HT-29 (cell line): ENCODE measurements at places on chromosomes 3 and 15. TPM values are rescaled to one million over a fixed set of nuclear protein-coding genes. Genes with fewer than 3 reads are reported as not detected.
A peak's percentile ranks its signal among the peaks of the same experiment; 100 is the strongest.

- no peak for DNase-seq
These were observed 34.3 kb upstream of the ANKDD1A start for GRCh38 chr15:64877435-64877834.

Gene ISLR
- not detected in 2 replicates for total RNA-seq

- no peak for DNase-seq
These were observed 62.4 kb upstream of the STAC start for GRCh38 chr3:36317915-36318314.

Gene ZNF860
- 3.9 and 7.5 TPM in 2 replicates for total RNA-seq

DNA sequence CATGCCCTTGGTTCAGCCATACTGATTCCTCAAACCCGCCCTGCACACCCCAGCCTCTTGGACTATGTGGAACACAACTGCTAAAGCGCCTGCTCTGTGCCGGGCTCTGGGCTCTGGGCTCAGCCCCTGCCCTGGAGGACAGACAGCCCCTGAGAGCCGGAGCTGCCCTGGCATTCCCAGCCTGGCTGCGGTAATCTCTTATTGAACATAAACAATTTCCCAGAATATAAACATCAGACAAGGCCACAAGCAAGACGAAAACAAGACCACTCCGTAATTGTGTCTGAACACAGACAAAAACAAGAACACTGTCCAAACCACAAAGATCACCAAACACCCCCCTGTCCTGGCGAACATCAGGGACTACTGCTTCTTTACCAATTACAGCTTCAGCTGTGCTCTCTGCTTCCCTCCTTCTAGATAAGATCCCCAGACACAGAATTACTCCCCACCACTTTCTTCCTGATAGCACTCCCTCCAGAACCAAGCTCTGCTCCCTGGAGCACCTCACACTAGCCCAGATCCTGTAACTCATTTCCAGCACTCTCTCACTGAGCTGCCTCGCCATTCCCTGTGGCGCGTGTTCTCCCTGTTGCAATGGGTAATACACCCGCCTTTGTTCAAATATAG is 57.1 kb upstream of the TLE3 start:
- DNase-seq = no peak

Gene LHFPL4
- total RNA-seq = not detected in 2 replicates

Gene ATP8B4
- total RNA-seq = 0.66 and 0.68 TPM in 2 replicates

GRCh38 chr3:10546820-10547263 is 41.5 kb upstream of the ATP2B2 start:
- DNase-seq = no peak

DNA sequence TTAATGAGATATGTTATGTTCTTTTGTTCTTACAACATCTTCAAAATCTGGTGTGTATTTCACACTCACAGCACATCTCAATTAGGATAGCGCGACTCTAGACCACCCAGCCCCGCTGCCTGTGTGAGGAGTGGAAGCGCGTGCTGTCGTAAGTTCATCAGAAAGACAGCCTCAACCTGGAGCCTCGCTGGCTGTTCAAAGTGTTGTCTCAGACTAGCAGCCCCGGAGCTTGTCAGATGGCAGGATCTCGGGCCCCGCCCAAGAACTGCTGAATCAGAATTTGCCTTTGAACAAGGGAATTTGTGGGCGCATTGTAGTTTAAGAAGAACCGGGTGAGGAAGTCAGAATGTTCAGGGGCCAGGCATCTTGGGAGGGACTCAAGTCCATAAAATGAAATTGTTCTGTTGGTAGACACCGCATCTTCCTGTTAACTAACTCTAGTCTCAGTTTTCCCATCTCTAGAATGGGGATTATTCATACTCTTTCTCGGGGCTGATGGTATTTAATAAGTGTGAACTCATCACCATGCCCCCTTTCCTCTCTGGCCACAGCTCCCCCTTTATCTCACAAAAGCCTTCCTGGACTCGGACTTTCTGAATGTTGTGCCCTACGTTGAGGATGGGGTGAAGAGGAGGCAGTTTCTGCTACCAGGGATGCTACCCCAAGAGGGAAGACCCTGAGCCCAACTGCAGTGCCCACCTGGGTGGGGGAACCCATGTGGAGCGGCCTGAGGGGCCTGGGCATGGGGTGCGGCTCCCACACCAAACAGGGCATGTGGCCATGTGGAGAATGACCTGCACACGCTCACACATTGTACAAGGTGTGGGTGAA is 40.4 kb downstream of the BHLHE40 start:
- DNase-seq = no peak

Gene PLSCR4
- 0.97 and 2.2 TPM in 2 replicates for total RNA-seq

- peak; percentile 21 for DNase-seq
These were observed 34.3 kb downstream of the GOLIM4 start for GRCh38 chr3:168061332-168061996.

DNA sequence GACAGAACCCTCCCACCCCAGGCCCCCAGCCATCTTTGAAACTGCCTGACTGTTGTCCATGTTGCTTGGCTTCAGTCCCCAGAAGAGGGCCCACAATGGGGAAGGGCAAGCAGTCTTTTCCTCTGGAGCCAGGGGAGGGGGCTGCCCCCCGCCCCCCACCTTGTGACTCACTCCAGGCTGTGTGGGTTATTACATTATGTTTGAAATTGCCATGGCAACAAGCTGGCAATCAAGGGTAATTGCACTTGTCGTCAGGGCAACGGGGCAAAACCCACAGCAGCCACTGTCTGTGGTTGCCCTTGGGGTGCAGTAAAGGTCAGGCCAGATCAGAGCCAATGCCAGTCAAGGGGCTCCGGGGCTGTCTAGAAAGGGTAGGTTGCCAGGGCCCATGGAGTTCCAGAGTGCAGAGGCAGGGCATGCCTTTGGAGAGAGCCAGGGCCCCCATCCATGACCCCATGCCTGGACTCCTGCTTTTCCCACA is 3.1 kb upstream of the CAMKV start:
- DNase-seq = no peak

GRCh38 chr3:194527726-194528125 is 40.9 kb upstream of the ATP13A3 start:
- no peak for DNase-seq

Gene NAA50
- 743 and 760 TPM in 2 replicates for total RNA-seq

- no peak for DNase-seq
These were observed 144.7 kb upstream of the IQSEC1 start for GRCh38 chr3:13217736-13218540.

Gene ITIH3
- not detected in 2 replicates for total RNA-seq

DNA sequence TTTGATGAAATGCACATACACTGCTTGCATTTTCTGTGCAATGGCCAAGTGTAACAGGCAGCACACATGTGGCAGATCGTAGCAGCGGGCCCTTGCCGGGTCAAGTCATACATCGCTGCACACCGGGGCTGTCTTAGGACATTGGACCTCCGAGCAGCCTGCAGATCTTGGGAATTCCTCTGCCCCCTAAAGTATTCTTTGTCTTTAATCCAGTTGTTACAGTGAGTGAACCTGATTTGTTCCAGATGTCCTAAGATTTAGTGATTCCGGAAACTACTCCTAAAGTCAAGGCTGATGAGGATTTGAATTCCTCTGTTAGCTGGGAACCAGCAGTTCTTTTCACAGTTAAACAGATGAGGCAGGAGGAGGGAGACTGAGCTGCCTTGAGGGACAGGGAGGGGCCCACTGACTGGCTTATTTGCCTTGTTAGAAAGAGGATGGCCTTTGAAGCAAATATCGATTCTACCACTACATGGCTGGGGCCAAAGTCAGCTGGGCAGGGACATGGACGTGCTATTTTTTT is 190.7 kb upstream of the CTDSPL start:
- DNase-seq = no peak

- DNase-seq = no peak
These were observed 85.0 kb downstream of the TGFBR2 start for GRCh38 chr3:30691249-30691880.

GRCh38 chr3:66482018-66482404 is 18.8 kb downstream of the LRIG1 start:
- peak; percentile 8 for DNase-seq

- no peak for DNase-seq
These were observed 12.0 kb upstream of the PODXL2 start for GRCh38 chr3:127616836-127617605.

Gene ATP10A
- not detected in 2 replicates for total RNA-seq

GRCh38 chr3:28940530-28940929 is 340.3 kb upstream of the RBMS3 start:
- DNase-seq = no peak

- no peak for DNase-seq
These were observed 118.5 kb upstream of the ABHD17C start for GRCh38 chr15:80576519-80577090.

Gene MOBP
- not detected in 2 replicates for total RNA-seq

GRCh38 chr3:186985661-186986364 is 55.5 kb downstream of the ST6GAL1 start:
- DNase-seq = no peak

Gene CXCR6
- total RNA-seq = not detected in 2 replicates

GRCh38 chr3:180802837-180803236 is 109.6 kb upstream of the FXR1 start:
- DNase-seq = peak; percentile 41

Gene MCF2L2
- 0.05 TPM in 1 of 2 replicates, not detected in the other for total RNA-seq

Gene CCDC39
- not detected in 2 replicates for total RNA-seq

DNA sequence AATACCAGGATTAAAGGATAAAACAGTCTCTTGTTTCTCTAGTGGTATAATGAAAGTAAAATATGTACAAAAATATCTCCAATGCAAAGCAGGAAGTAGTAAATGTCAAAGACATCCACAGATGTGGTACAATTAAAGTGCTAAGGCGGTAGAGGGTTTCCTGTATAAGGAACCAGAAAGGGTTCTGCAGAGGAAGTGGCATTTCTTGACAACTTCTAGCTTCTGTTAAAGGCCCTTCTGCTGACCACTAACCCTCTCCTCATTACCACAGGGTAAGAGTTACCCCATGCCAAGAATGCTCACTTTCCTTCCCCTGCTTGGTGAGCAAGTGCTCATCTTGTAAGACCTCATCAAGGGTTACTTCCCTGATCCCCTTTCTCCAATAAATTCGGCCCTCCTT is 883.6 kb upstream of the NR2F2 start:
- no peak for DNase-seq

Gene LMOD3
- 0.10 and 0.15 TPM in 2 replicates for total RNA-seq

DNA sequence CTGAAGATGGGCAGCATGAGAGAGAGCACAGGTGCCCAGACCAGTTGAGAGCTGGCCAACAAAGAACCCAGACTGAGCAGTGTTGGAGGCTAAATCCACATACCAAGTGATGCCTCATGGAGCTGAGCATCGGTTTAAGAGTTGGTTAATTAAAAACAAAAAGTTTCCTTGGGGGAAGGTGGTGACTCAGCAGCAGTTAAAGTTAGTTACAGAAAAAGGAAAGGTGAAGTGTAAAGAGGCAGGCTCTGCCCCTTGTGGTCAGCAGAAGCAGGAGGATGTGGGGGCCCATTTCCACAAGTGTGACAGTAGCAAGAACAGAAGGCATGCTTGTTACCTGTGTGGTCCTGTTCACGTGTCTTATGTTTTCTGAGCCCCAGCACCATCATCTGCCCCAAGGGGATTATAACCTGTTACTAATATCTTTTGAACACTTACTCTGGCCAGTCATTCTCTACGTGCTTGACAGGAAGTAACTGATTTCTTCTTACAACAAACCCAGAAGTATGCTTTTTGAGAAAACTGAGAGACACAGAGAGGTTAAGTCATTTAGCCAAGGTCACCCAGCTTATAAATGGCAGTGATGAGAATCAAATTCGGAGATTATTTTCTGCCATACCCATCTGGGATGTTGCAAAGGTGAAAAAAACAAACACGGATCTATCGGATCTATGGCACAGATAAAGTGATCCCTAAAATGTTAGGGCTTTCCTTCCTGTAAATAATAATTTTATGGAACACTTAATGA is 91.0 kb downstream of the EPHB1 start:
- DNase-seq = peak; percentile 3

Gene SCAANT1
- total RNA-seq = not detected in 2 replicates

- DNase-seq = peak; percentile 82
These were observed 14.9 kb downstream of the KBTBD12 start for GRCh38 chr3:127929818-127930413.

DNA sequence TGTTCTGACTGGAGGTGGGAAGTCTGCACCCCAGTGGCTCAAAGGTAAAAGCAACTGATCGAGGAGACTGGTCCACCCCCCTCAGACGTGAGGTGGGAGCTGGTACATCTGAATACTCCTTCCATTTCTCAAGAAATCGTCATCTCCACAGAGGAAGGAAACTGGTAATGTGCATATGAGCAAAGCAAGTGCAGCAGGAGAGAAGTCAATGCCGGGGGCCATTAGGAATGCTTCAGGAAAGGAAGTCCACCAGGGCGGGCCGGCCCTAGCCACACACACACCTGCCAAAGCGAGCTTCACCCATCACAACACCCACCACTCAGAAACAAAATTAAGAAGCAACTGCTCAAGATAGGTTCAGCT is 8.5 kb downstream of the TBC1D2B start:
- DNase-seq = no peak

DNA sequence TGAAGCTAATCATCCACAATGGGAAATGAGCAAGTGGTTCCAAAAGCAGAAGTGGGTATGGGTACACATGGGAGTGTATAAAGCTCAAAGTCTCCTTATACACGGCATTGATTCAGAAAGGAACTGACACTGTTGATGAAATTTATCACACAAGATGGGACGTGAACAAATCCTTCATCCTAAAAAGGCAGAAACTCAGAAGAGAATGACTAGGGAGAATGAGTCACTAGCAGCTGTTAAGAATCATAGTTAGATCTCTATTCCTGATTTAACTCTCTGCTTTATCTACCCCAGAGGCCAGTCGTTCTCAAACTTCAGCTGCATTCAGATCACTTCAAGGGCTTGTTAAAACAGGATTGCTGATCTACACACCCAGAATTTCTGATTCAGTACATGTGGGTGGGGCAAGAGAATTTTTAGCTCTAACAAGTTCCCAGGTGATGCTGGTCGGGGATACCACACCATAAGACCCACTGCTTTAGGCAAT is 97.7 kb upstream of the PHLDB2 start:
- DNase-seq = no peak

Gene MAGEL2
- total RNA-seq = not detected in 2 replicates

Gene RHCG
- total RNA-seq = not detected in 2 replicates

GRCh38 chr3:39013289-39013688 is 38.5 kb downstream of the SCN11A start:
- no peak for DNase-seq

DNA sequence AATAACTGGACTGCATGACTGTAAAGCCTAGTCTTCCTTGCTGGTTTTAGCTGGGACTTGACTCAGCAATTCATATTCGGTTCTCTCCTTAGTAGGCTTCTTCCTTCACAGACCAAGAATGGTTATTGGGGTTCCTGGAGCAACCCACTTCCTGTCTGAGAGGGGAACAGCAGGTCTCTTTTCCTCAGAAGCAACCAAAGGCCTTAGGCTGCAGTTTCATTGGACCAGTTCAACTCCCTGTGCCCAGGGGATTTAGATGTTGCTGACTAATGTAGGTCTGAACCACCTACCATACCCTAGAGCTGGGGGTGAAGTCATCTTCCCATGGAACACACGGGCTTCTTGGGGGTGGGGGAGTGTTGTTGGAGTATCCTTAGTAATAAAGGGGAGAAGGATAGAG is 84.0 kb upstream of the SKOR1 start:
- DNase-seq = no peak

GRCh38 chr3:177124882-177125281 is 72.4 kb downstream of the TBL1XR1 start:
- no peak for DNase-seq

GRCh38 chr3:53483821-53484220 is 10.6 kb upstream of the CACNA1D start:
- no peak for DNase-seq
